8988T (cell line): ENCODE measurements at places on chromosomes 2 and 18.

- DNase-seq = no peak
Observed at GRCh38 chr2:133421516-133422324, 146.5 kb downstream of the NCKAP5 start.

DNA sequence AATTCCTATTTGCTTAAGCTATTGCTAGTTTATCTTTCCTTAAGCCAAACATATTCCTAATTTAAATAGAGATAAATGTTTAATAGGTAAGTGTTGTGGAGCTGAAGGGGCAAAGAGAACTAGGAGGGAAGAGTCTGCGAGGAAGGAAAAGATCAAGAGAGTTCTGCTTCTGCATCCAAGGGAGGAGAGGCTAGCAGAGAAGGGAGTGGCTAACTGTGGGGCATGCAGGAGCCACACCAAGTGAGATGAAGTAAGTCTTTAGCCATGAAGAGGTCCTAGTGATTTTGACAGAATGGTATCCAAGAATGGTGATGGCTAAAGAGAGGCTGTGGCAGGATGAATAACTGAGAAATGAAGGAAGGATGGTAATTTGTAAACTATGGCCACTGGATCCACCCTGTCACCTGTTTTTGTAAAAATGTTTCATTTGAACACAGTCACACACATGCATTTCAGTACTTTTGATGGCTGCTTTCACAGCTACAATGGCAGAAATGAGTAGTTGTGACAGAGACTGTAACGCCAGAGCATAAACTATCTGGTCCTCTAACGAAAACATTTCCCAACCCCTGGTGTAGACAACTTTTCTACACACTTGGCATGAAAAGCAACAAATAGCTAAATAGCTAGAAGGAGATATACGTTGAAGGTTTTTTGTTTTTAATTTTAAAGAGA is 15.6 kb downstream of the TPGS2 start:
- no peak for DNase-seq

DNA sequence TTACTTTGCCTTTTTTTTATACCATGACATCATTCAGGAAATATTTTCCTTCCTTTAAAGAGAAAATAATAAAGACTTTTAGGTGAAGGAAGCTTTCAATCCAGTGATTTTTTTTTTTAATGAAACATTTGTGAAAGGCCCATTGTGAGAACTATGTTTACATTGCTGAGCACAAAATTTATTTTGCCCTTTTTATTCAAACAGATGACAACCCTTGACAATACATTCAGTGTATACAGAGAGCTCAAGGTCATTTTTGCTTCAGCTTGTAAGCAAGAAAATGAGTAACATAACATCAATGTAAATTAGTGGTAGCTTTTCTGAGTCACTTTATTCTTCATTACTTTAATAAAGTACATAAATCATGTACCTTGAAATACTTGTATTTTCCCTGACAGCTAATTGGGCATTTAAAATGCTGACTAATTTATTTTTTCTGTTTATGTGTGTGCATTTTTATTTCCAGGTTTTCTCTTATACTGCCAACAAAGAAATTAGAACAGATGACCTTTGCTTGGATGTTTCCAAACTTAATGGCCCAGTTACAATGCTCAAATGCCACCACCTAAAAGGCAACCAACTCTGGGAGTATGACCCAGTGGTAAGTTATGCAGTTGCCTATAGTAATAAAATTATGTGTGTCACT is 121.6 kb downstream of the GALNT1 start:
- no peak for DNase-seq

GRCh38 chr2:203126996-203127395 is 111.8 kb upstream of the CYP20A1 start:
- no peak for DNase-seq

DNA sequence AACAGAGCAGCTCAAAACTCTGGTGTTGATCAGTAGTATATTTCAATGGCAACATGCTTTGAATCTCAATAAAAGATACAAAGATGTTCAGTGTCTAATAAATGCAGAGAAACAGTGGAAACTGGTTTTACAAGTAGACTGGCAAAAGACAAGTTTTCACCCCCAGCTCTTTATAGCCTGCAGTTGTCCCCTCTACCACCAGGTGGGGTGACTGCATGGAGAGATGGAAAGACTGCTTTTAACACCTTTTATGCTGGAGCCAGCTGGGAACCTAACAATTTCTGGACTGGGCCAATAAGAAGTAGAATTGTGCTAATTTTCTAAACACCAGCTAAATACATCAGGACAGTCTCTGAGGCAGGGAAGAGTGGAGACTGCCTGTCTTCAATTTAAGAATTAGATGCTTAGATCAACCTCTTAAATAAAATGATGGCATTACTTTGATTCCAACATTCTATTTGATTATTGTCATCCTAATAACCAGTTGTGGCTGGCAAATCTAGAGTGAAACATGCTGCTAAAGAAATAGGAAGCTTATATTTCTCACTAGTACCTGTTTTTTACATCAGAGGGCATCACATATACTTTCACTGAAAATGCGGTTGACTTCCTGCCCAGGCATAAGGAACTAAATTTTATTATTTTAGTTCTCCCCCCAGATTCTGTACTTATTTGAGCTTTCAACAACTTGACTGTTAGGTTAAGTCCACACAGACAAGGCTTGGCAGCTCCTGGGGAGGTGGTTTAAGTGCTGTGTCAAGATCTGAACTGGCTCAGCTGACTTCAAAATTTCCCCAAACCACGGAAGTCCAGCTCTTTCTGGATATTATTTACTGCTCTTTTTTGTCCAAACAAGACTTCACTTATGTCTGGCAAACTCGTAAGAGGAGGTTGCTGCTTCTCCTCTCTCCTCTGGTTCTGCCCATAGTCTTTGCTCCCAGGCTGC is 140.5 kb downstream of the TPGS2 start:
- DNase-seq = no peak
